Stimulated activated CD8-positive, alpha-beta memory T cell treated with anti-CD3 and anti-CD28 coated beads, Interleukin-4, amount 100 ng/mL, for 48 hours (primary cell): ENCODE measurements at places on chromosomes 13 and 19.

- no peak for DNase-seq
These were observed 54.5 kb upstream of the TPM4 start for GRCh38 chr19:16021796-16022195.

- DNase-seq = peak; percentile 63
These were observed 589 bp downstream of the RBM26 start for GRCh38 chr13:79405501-79405830.

DNA sequence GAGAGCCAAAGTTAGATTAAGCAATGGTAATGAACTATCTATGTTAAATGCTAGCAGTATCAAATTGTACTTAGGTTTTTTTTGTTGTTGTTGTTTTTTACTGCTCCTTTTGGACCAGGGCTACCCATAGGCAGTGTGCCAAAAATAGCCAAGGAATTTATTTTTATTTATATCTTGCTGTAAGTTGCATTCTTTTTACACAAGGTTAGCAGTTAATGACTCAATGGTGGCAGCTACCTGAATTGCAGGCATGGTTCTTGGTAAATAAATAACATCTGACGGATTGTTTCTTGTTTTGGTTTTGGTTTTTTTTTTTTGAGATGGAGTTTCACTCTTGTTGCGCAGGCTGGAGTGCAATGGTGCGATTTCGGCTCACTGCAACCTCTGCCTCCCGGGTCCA lies 194.8 kb upstream of the TSC22D1 start:
- DNase-seq = no peak

DNA sequence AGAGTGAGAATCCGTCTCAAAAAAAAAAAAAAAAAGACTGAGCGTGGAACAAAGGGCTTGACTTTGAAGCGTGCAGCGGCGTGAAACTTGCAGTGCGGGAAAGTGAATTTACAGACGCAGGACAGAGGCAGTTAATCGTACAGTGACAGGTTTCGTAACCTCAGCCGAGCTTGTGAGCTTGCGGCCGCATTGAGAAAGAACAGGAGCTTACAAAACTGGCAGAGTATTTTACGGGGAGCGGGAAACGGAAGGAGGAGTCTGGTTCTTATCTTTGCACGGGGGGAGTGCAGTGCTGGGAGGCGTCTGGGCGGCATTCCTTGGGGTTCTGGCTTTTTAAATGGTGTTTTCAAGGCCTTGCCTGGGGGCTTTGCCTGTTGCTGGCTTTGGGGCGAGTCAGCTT lies 6.0 kb upstream of the BSG start:
- DNase-seq = no peak

GRCh38 chr19:57047743-57048142 lies 72.0 kb upstream of the USP29 start:
- no peak for DNase-seq

GRCh38 chr13:93818345-93818744 lies 591.7 kb downstream of the GPC6 start:
- no peak for DNase-seq

- no peak for DNase-seq
These were observed 262.8 kb upstream of the RFC3 start for GRCh38 chr13:33554919-33555791.

GRCh38 chr13:40363653-40364052 lies 302.8 kb downstream of the FOXO1 start:
- DNase-seq = no peak

DNA sequence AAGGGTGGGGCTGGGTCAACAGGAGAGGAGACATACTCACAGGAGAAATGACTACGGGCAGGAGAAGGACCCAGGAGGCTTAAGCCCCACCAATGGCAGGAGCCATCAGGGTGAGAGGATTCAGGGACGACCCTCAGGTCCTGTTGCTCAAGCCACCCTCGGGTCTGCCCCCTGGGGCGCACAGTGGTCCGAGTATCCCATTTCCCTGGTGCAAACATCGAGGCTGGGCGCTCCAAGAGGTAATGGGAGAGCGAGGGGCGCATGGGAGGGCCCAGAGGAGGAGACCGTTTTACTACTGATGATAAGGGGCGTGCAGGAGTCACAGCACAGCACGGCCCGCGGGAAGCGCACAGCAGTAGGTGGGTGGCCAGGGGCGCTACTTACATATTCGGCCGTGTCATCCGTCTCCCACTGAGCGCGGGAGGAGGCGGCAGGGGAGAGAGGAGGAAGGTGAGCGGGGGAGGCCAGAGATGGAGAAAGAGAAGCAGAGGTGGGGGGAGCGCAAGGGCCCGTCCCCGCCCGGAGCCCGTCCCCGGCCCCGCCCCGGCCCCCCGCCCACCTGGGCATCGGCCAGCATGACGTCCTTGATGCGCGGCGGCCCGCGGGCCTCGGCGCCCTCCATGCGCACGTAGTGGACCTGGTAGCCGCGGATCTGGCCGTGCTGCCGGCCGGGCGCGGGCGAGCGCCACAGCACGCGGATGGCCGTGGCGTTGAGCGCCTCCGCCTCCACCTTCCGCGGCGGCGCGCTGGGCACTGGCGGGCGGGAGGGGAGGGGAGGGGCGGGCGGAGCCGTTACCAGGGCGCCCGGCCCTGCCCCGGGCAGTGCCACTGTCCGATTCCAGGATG lies 111.5 kb downstream of the PTPRS start:
- no peak for DNase-seq

GRCh38 chr19:44260343-44260681 lies 626 bp downstream of the ZNF233 start:
- DNase-seq = no peak

DNA sequence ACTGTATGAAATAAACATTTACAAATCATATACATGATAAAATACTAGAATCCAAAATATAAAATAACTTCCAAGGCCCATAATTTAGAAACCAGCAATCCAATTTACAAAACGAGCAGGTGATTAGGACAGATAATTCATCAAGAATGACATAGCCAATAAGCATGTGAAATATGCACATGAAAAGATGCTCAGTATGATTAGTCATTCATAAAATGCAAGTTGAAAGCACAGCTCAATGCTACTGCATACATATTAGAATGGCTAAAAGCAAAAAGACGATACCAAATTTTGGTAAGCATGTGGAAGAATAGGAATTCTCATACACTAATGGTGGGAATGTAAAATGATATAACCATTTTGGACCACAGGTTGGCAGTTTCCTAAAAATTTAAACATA lies 837.2 kb upstream of the MIR17HG start:
- DNase-seq = no peak

GRCh38 chr13:47258384-47258783 lies 361.5 kb upstream of the HTR2A start:
- DNase-seq = no peak

GRCh38 chr13:68025604-68026003 lies 795.5 kb upstream of the PCDH9 start:
- DNase-seq = no peak

- no peak for DNase-seq
These were observed 525 bp upstream of the COG3 start for GRCh38 chr13:45464141-45464686.

GRCh38 chr13:102947745-102948405 lies 102.0 kb downstream of the ERCC5 start:
- DNase-seq = no peak

DNA sequence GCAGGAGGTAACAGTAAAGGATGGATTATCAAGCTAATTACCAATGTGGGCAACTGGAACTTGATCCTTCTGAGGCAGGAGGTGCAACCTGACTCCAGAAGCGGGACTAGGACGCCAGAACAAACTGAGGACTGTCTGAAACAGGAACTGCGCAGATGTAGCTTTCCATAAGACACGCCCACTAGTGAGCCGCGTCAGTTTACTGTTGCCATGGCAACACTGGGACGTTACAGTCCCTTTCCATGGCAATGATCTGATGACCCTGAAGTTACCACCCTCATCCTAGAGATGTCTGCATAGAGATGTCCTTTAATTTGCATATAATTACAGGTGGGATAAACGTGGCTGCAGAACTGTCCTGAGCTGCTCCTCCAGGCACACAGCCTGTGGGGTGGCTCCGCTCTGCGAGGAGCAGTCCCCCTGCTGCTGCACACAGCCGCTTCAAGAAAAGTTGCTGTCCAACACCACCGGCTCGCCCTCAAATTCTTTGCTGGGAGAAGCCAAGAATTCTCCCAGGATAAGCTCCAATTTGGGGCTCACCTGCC lies 816.6 kb downstream of the UQCRFS1 start:
- no peak for DNase-seq

GRCh38 chr13:79604752-79605151 lies 123.8 kb downstream of the NDFIP2 start:
- no peak for DNase-seq

DNA sequence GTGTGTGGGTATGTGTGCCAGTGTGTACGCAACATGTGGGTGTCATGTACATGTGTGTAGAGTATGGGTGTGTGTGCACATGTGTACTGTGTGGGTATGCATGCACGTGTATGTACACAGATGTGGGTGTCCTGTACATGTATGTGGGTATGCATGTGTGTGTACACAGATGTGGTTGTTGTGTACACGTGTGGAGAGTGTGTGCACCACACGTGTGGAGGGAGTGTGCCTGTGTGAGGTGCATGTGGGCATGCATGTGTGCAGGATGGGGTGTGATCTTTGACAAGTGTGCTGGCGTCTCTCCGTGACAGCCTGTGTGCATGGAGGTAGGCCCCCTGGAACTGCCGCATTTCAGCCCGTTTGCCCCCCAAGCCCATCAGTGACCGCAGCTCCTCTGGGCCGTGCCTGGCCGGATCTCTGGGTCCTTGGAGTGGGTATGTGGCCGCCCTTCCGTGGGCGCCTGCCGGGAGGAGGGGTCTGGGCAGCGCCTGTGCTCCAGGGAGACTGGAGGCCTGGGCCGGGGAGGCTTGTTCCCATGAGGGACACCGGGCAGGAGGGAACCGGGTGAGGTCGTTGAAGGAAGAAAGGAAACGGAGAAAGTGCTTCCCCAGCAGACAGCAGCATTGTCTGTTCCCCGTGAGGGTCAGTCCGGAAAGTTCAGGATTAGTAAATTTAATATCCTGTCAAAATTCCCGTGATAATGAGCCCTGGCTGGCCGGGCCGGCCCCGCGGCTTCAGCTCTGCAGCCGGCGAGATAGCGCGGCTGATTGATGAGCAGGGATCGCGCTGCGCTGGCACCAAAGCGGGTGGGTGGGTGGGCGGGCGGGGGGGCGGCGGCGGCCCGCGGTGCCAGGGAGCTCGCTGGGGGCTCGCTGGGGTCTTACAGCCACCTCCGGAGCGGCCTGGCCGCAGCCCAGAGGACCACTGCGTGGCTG lies 91.1 kb upstream of the SOX1 start:
- no peak for DNase-seq

DNA sequence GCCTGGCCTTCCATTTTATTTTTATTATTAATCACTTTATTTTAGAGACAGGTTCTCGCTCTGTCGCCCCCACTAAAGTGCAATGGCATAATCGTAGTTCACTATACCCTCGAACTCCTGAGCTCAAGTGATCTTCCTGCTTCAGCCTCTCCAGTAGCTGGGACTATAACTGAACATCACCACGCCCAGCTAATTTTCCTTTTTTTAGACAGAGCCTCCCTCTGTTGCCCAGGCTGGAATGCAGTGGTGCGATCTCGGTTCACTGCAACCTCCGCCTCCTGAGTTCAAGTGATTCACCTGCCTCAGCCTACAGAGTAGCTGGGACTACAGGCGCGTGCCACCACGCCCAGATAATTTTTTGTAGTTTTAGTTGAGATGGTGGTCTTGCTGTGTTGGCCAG lies 6.7 kb upstream of the PAN3 start:
- no peak for DNase-seq
